ENCODE measurements at places on chromosomes 7 and 10.

- no peak for DNase-seq
Measured at GRCh38 chr7:74452748-74453321, 871 bp upstream of the GTF2IRD1 start.

- peak; percentile 87 for DNase-seq
Measured at GRCh38 chr7:73850781-73851207, 8.5 kb upstream of the METTL27 start.

GRCh38 chr7:136957391-136957790 is 88.9 kb downstream of the CHRM2 start:
- no peak for DNase-seq

- no peak for DNase-seq
Measured at GRCh38 chr10:37576154-37576553, 281.3 kb downstream of the ZNF248 start.

- no peak for DNase-seq
Measured at GRCh38 chr7:29362380-29362779, 167.8 kb downstream of the CHN2 start.

GRCh38 chr7:17436126-17436525 is 137.7 kb downstream of the AHR start:
- DNase-seq: no peak

DNA sequence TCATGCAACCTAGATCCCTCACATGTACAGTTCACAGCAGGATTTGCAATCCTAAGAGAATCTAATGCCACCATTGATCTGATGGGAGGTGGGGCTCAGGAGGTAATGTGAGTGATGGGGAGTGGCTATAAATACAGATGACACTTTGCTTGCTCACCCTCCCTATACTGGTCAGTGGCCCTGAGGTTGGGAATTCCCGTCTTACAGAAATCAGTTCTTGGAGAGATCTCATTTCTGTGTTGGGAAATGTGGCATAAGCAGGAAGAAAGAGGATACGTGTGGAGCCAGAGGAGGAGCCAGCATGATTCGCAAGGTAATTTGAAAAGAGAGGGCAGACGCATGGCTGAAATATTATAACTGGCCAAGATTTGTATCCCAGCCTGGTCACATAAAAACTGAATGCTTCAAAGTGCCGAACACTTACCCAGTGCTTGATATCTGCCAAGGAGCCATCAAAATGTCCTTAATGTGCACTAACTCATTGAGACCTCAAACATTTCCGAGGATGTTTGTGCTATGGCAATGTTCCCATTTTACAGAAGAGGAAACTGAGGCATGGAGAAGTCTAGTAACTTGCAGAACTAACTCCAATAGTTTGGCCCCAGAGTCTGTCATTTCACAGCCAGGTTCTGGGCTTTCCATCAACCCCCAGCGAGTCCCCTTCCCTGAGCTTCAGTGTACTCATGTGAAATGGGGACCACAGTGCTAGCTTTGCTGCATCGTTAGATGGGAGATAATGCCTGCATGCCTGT is 5.5 kb upstream of the IKZF1 start:
- no peak for DNase-seq

DNA sequence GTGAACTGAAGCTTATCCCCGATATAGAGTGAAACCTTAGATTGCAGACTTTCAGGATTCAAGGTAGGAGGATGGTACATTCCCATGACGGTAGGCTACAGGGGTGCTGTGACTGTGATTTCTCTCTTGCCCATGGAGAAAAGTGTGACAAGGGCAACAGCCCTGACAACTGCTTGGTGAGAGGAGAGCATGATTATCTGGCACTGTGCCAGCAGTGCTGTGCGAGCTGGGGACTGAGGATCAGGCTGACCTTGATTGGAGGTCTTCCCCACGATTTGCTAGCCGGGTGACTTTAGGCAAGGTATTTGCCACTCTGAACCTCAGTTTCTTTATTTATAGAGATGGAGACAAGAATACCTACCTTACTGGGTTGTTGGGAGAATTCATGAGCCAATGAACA is 229.5 kb downstream of the PTEN start:
- DNase-seq: peak; percentile 39

- no peak for DNase-seq
Measured at GRCh38 chr10:90930070-90930837, 9.4 kb upstream of the ANKRD1 start.

GRCh38 chr7:152514771-152515105 is 78.9 kb upstream of the KMT2C start:
- DNase-seq: no peak

DNA sequence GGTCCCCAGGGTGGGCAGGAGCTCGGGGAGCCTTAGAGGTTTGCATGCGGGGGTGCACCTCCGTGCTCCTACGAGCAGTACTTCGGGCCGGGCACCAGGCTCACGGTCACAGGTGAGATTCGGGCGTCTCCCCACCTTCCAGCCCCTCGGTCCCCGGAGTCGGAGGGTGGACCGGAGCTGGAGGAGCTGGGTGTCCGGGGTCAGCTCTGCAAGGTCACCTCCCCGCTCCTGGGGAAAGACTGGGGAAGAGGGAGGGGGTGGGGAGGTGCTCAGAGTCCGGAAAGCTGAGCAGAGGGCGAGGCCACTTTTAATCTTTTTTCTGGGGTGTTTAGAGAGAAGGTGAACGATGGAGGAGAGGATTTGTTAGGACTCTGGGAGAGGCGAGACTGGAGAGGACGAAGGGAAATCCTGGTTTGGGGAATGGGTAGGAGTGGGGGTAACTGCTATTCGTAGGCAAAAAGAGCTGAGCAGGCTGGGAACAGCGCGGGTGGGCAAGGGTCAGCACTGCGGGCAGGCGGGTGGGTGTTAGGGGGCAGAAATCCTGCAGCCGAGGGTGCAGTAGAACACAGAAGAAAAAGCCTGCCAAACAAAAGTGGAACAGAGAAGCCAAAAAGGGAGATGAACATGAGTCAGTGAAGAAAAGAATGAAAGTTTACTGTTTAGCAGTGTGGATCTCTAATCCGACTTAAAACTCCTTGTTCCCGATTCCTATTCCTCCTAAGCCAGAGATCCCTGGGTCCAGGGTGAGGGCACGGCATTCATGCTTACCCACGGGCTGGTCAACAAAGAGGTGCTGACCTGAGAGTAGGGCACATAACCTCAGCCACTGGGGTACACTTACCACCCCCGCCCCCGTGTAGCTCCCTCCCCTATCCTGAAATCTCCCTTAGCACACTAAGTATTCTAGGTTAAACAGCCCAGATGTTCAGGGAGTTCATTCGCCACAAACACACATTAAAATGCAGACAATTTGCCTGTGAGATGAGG is 26.9 kb downstream of the PRSS2 start:
- DNase-seq: no peak

DNA sequence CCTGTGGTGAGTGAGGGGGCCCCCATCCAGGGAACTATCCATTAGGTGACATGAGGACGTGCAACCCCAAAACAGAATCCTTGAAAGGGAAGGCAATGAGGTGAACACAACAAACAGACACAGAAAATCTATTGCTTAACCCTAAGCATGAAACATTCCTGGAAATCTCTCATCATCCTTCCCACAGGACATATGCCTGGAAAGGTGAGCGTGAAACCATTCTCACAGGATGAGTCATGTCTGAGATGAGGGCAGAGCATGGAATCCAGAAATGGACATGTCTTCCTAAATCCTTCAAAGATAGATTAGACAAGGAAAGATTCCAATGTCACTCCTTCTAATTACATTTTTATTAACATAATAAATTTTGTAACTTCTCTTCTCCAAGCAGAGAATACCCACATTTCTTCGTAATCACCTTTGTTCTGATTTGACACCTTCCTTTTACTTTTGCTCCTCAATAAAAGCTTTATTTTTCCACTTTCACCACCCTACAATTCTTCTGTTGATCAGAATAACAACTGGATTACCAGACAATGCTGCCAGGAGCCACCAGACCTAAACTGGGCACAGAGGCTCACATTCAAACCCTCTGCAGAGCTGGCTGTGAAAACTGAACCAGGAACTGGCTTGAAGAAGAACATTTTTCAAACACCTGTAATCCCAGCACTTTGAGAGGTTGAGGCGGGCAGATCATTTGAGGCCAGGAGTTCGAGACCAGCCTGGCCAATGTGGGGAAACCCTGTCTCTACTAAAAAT is 67.2 kb downstream of the COBL start:
- no peak for DNase-seq

- peak; percentile 34 for DNase-seq
Measured at GRCh38 chr7:128347647-128348097, 4.0 kb upstream of the RBM28 start.

DNA sequence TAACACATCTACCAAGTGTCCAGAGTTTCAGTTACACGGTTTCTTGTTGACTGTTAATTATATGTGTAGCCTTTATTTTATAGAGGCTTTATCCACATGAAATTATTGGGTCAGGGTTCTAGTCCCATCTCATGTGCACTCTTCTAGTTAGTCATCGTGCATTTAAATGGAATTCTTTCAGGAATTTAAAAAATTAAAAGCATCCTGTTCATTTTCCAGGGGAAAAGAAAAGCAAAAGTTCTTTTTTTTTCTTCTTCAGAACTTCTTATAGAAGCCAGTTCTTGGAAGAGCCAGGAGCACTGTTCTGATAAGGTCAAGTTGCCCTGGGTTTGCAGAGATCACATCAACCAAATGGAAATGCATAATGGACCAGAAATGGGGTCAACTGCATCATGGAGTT is 324.7 kb downstream of the INHBA start:
- no peak for DNase-seq

- no peak for DNase-seq
Measured at GRCh38 chr10:113517165-113517900, 35.5 kb upstream of the HABP2 start.

DNA sequence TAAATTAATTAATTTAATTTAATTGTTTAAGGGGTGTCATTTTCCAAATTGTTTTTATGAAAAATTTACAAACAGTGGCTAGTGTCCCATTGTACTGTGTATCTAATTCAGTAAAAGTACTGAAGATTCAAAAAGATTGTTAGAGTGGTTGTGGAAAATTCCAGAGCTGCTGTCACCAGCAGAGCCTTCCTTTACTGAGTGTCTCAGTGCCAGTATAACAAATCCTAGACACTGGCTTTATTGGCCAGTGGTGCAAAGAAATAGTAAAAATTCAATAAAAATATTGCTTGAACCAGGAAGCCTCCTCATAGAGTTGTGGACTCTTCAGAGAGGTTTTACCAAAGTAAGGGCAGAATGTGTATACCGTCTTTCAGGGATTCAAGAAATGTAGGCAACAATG is 23.1 kb upstream of the HERPUD2 start:
- DNase-seq: no peak

DNA sequence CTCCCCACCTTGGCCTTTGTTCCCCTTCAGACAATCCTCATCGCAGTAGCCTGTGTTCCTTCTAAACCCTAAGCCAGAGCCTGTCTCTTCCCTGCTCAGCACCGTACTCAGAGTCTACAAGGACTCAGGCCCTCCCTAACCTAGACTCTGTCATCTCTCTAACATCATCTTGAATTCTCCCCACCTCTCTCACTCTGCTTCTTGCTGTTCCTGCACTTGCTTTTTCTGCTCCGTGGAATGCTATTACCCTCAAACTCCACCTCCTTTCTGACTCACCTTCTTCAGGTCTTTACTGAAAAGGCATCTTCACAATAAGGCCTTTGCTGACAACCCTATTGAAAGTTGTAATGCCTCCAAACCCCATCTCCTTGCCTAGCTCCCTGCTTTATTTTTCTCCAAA is 141.0 kb downstream of the DKK1 start:
- DNase-seq: no peak

- peak; percentile 14 for DNase-seq
Measured at GRCh38 chr7:100044718-100045117, 4.9 kb upstream of the ZSCAN21 start.

DNA sequence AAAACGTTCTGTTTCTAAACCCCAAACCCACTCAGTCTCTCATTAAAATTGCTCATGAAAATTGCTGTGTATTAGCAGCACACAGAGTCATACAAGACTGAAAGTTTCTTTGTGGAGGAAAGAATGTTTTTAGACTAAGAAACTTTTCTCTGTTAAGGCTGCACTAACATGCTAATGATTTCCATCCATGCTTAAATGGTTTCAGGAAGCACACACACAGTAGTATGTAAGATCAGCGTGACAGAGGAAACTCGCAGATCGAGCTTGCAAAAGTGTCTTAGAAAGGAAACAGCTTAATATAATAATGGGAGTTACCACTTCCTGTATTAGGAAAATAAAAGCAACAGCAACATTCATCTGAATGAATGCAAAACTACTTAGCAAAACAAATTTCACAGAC is 112.7 kb downstream of the ICA1 start:
- no peak for DNase-seq

DNA sequence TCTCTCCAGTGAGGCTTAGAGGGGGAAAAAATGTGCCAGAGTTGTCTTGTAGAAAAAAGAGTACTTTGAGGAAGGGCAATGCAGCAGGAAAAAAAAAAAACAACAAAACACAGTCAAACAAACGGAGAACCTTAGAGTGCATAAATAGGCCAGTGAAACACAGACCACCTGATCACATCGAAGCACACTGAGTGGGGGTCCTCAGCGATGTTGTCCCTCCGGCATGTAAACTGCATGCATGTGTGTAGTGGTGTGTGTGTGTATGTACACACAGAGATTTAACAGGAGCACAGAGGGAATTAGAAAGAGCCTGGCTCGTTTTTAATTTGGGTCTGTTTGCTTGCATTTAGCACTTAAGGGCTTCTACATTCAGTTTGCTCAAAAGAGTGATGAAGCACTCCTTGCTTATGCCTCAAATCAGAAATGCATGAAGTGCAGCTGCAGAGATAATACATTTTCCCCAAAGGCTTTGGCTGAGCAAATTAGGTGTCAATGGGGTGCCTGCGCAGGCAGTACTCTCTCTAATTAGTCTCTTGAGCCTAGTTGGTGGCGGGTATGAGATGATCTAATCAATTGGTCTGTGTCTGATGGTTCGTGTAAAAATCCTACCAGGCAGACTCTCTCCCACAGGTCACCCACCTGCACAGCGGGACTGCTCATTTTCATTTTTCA is 62.7 kb upstream of the FZD1 start:
- no peak for DNase-seq

DNA sequence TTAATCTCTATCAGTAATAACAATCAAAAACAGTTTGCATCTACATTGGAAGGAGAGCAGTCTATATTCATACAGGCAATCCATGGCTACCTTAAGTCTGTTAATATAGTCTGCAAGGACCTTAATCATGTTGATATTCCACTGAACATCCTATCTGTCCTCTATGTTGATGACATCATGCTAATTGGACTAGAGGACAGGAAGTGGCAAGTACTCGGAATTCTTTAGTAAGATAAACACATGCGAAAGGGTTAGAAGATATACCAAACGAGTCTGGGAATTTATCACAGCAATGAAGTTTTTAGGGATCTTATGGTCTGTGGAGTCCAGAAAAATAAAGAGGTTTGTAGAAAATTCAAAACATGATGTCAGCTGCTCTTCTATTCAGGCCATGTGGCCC is 11.3 kb upstream of the SAMD9L start:
- DNase-seq: no peak

DNA sequence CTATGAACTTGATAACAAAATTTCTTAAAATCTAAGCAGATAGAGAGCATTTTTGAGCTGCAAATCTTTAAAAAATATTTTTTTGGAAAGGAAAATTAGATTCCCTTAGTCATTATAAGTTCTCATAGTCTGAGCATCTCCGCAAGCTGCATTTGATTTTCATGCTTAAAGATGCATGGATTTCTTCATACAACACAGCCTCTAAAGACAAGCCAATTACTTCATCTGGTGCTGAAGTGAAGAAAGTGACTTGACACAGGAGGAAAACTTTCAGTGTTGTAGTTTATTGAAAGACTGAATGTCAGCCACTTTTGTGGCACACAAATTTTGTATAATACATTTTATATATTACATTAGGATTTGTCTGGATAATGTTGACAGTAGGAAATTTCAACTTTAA is 22.5 kb downstream of the SEMA3D start:
- DNase-seq: no peak

GRCh38 chr10:19158358-19158757 is 109.8 kb downstream of the MALRD1 start:
- DNase-seq: no peak
